NCI-H1092 treated with DMSO at 0.1 percent for 48 hours (cell line): ENCODE measurements at places on chromosomes 11 and 22.

- no peak for DNase-seq
Observed at GRCh38 chr11:89736566-89736965, 26.5 kb downstream of the TRIM77 start.

DNA sequence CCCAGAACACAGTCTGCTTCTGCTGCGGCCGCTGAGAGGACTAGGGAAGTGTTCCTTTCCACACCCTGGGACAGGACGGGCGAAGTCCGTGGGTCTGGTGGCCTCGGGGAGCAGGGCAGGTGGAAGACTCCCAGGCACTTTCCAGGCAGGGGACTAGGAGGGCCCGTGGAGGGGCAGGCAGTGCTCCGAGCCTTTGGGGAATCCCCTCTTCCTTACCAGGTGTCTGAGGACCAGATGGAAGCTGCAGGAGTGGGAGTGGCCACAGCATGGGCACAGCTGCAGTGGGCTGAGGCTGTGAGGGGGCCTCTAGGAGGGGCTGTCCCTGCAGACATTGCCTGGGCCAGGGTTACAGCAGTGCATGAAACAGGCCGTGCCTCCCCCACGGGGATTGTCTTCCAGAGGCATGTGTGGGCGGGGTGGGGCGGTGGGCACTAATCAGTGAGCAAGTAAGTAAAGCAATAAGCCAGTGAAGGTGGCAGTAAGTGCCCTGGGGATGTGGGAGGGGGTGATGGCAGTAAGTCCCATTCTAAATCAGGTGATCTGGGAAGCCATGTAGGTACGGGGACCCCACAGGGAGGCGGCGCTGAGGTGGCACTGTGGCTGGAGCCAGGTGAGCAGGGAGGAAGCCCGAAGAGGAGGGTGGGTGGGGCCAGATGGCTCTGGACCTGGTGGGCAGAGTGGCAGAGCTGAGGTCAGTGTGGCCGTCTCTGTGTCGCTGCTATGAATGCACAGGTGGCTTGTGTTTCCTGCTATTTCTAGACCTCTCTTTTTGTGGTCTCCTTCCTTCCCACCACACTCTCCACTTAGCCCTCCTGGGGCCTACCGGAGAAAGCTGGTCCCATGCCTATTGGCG lies 66.4 kb downstream of the CTTN start:
- DNase-seq: no peak

DNA sequence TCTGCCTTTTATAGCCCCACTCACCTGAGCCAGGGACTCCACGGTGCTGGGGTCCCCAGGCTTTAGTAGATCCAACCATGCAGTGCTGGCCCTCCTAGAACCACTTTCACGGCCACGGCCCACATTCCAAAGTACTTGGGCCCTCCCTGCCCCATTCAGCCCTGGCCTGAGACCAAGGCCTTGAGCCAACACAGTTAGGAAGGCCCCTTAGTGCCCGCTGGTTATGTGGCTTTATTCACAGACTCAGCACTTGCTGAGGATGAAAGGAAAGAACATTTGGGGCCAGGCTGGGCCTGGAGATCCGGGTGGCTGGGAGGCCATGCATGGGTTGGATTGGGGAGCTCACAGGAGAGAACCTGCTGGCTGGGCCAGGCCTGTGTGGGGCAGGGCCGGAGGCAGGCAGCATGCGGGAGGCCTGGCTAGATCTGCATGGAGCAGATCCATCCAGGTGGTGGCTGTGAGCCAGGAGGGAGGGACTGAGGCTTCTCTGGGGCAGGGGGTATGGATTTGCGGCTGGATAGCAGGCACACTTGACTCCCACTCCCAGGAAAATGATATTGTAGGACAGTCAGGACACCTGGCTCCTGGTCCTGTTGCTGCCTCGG lies 12.6 kb downstream of the CHRM1 start:
- DNase-seq: no peak

DNA sequence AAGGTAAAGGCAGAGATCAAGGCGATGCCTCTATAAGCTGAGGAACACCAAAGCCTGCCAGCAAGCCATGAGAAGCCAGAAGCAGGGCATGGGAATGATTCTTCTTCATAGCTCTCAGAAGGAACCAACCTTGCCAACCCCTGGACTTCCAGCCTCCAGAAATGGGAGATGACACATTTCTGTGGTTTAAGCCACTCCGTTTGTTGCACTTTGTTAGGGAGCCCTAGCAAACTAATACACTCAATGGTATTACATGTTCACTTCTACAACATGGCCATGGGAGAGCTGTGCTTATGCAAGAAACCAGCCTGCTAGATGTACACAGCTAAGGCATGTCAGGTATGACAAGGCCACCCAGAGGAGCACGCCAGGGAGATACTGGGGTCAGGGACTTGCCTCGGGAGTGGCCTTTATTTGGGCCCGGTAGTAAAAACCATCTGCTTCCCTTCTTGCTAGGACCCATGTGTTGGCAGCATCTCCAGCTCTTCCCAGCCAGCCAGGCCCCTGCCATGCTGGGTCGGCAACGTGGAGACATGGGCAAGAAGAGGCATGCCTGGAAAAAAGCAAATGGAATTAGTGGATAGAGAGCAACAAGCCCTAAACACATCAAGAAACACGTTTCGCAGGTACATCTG lies 3.6 kb downstream of the C11orf16 start:
- DNase-seq: no peak

DNA sequence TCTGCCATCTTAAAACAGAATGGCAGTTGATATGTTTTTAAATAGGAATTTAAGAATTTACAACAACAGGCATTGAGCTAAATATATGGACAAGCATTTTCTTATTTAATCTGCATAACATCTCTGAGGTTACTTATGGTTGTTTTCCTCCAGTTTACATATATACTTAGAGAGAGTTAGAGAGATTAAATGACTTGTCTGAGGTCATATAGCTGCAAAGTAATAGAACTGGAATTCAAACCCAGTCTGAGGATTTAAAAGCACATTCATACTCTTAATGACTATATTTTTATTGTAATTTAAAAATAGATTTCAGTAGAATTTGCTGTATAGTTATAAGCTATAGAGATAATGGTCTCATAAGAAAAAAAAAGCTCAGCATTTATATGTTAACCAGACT lies 81.4 kb upstream of the GRIK4 start:
- DNase-seq: no peak

- DNase-seq: no peak
Observed at GRCh38 chr11:39345834-39346442, 2113.5 kb downstream of the LRRC4C start.

- peak; percentile 24 for DNase-seq
Observed at GRCh38 chr11:79294845-79295731, 145.7 kb downstream of the TENM4 start.

- no peak for DNase-seq
Observed at GRCh38 chr11:70057080-70057479, 21.0 kb upstream of the ANO1 start.

DNA sequence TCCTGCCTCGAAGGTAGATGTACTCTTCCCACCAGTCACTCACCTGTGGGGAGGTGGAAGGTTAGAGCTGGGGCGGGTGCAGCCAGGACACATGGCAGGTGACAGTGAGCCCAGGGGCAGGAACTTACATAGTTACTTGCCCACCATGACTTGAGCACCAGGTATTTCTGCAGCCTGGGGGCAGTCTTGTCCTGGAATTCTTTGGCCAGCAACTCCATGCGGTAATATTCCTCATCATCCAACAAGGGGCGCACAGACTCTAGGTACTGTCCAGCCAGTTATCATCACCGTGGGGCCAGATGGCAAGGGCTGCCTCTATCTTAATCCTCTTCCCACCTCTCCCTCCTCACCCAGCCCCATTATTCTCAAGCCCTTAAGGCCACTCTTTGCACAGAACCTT lies 2.2 kb downstream of the CPT1B start:
- DNase-seq: peak; percentile 1

GRCh38 chr11:11401960-11402535 lies 49.0 kb upstream of the CSNK2A3 start:
- no peak for DNase-seq

- DNase-seq: peak; percentile 14
Observed at GRCh38 chr11:107741044-107741823, 29.4 kb upstream of the SLN start.

GRCh38 chr11:130434521-130435223 lies 6.3 kb upstream of the ADAMTS8 start:
- DNase-seq: peak; percentile 90

GRCh38 chr11:86954269-86955110 lies 705 bp downstream of the FZD4 start:
- DNase-seq: peak; percentile 36

DNA sequence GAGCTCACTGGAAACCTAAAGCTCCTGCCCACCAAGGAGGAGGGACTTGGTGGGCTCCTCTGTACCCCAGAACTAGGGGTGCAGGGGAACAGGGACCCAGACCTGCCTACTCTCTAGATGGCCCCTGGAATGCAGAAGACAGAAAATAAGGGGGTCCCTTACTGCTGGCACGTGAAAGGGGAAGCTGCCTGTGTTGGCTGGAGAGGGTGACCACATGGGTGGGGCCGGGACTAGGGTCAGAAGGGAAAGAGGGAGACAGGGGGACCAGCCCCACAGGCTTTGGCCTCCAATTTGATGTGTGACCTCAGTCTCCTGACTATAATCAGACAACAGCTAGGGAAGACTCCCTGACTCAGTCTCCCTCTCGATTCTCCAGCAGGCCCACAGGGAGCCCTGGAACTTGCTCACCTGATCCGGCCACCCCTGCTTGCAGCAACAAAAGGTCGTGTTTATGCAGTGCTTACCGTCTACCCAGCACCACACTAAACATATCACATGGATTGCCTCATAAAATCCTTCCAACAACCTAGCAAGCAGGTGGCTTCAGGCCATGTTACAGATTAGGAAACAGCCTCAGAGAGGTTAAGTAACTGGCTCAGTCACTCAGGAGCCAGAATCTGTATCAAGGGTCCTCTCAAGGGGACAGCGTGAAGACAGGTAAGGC lies 10.2 kb downstream of the ARAP1 start:
- DNase-seq: no peak

GRCh38 chr11:91170711-91171110 lies 947.9 kb upstream of the CHORDC1 start:
- DNase-seq: no peak
